Stimulated activated CD8-positive, alpha-beta memory T cell treated with anti-CD3 and anti-CD28 coated beads, Interleukin-15, amount 100 ng/mL, for 4 hours (primary cell): ENCODE measurements at places on chromosomes 12 and 14.

- no peak for DNase-seq
Observed at GRCh38 chr14:76884853-76885276, 58.7 kb downstream of the LRRC74A start.

DNA sequence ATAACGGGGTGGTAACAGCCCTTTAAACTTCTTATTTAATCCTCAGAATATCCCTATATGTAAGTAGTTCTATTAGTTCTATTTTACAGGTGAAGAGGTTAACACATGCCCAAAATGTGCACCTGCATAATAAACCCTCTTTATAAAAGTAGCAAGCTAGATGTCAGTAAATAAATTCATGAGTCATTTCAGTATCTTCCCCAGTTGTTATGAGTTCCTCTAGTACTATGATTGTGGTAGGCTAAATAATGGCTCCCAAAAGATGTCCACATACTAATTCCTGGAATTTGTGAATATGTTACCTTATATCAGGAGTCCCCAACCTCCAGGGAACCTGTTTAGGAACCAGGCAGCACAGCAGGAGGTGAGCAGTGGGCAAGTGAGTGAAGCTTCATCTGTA is 106.5 kb downstream of the TMTC3 start:
- no peak for DNase-seq

DNA sequence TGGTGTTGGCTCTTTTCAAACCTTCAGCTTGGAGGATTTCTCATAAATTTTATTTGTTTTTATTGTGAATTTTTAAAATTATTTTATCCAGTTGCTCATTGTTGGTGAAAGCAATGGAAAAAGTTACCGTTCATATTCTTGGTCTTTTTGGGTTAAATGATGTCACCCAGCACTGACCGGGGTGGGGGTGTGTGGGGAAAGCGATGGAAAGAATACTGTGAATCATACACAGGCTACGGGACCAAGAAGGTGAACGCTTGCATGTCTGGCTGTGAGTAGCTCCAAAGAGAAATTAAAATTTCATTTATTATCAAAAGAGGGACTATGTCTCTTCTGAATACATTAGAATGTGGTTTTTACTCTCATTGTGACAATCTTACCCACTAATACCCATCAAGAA is 430.1 kb downstream of the AEBP2 start:
- DNase-seq, result no peak

DNA sequence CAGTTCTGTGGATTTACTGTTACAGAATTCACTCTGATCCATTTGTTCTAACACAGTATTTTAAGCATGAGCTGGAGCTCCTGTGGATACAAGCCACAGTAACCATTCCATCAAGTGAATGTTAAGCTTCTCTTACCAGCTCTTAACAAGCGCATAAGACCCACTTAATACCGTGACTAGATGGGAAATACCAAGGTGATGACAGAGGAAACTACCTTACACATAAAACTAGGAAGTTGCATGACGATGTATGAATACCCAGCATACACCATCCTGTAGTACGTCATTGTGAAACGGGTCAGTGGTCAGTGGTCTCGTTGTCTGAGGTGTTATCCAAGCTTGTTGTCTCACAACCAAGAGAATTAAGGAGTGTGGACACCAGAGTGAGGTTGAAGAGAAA is 2.0 kb upstream of the GALC start:
- DNase-seq, result no peak

- DNase-seq, result no peak
Observed at GRCh38 chr14:87489196-87489819, 503.7 kb downstream of the GALC start.

DNA sequence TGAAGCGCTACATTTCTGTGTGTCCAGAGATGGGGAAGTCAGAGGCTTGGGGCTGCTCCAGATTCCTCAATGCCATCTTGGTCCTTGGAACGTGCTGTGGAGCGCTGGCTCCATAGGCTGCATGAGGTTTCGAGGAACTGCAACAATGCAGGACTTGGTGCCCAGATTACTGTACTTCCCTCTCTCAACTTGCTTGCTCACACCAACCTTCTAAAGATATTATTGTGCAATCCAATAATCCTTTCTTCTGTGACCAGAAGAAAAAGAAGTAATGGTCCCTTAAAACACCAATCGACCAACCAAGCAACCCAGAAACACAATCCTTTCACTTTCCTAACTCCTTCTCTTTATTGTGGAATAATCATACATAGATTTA is 3.7 kb downstream of the PRICKLE1 start:
- DNase-seq, result no peak

- DNase-seq, result no peak
Observed at GRCh38 chr14:40581264-40581663, 1025.4 kb upstream of the LRFN5 start.

DNA sequence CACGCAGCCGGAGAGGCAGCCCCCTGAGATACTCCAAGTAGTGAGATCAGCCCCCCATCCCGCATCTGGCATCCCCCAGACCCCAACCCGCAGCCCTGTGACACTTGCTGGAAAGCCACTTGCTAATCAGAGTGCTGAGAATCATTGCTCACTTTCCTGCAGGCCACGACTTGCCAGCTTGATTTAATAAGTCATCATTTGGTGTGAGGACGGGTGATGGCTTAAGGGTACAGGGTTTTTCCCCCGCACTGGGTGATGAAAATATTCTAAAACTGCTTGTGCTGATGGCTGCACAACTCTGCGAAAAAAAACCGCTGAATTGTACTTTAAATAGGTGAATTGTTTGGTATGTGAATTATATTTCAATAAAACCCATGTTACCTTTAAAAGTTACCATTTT is 171.2 kb downstream of the FOXN3 start:
- no peak for DNase-seq

GRCh38 chr14:29763342-29763858 is 164.2 kb downstream of the PRKD1 start:
- no peak for DNase-seq

DNA sequence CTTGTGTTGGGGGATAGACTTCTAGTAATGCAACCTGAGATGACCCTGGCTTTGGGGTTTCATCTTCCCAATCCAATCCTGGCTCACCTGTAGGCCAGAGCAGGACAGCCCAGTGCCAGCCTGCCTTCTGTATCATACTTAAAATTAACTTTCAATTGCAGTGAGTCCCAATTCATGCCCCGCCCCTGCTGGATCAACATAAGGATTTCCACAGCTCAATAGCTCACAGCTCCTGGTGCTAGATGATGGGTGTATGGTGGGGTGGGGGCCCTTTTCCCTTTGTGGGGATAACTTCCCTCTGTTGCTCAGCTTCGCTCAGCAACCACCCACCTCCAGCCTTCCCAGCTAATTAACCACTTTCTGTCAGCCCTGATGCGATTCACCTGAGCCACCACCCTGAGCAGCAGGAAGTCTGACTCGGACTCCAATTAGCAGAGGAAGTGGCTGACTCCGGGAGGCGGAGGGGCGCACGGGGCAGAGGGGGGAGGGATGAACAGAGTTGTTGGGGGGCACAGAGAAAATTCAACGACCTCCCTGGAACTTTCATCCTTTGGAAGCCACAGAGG is 24.3 kb upstream of the CHGA start:
- DNase-seq, result no peak

DNA sequence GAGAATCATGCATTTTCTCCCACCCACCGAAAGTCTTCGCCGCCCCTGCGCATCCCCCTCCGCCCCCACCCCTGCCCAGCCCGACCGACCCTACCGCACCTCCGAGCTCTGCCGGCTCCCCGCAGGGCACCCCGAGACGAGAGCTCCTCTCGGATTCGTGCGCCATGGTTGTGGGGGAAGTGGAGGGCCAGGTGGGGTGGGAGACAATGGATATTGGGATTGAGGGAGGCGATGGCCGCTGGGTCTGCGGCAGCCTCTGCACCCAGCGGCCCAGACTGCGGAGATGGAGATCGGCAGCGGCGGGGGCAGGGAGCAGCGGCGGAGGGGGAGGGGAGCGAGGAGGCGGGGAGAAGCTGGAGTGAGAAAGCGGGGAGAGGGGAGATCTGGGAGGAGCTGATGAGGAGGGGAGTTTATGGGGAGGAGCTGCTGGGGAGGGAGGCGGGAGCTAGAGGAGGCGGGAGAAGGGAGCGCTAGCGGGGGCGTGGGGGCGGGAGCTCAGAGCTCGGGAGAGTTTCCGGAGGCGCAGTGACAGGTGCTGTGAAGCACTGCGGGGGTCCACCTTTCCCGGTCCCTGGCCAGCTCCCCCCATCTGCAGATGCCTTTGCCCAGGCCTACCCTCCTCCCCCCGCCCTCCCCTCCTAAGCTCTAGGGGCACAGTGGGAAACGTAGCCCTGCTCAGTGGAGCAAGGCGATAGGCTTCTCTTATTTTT is at the start of gene SALL2:
Gene SALL2 (minus strand): TSS at position 385 of the 710 bp plus-strand sequence. CDS start 219 bp downstream, at position 166.
- DNase-seq, result peak; percentile 46

DNA sequence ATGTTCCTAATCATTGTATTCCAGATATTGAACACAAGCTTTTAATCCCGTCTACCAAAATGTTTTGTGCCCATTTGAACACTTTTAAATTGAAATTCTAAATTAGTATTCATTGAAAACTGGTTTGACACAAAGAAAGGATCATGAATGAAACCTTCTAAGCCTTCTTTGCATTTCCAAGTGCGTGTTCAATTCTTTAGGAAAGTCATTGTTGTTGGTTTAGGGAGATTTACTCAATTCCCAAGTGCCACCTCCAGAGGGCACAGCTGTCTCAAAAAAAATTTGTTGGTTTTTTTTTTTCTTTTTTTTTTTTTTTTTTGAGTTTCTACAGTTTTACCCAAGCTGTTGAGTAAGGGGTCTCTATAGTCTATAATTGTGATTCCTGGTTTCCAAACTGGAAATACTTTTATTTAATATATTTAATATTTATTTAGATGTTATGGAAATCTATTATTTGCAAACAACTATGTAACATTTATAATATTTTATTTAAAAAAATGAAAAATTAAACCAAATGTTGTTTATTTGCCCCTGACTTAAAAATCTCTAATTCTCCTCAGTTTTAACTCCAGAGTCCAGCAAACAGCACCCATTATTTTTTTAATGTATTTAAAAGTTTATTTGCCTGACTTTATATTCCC is 79.9 kb downstream of the NEDD1 start:
- DNase-seq, result no peak

- no peak for DNase-seq
Observed at GRCh38 chr12:100992194-100992593, 197.6 kb downstream of the ANO4 start.

DNA sequence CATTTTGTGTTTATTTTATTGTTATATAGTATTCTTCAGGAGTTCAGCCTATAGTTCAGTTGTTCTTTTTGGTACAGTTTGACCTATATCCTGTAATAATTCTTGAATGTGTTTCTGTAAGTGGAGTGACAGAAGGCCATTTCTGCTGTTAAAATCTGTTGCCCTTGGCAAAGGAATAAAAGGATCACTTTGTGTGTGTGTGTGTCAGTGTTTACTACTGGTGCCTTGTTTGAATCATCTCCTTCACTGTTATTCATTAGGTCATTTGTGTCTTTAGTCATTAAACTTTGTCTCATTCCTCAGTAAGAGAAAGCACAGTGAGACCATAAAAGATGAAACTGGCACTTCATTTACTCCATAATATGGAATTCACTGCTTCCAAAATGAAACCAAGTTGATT is 130.7 kb downstream of the TMTC2 start:
- DNase-seq, result no peak
